Stimulated activated CD4-positive, alpha-beta T cell treated with anti-CD3 and anti-CD28 coated beads, Interleukin-2, amount 100 ng/mL, for 24 hours (primary cell): ENCODE measurements at places on chromosomes 1 and 21.

- no peak for DNase-seq
These were observed 7.2 kb upstream of the RNU1-1 start for GRCh38 chr1:16521288-16521583.

DNA sequence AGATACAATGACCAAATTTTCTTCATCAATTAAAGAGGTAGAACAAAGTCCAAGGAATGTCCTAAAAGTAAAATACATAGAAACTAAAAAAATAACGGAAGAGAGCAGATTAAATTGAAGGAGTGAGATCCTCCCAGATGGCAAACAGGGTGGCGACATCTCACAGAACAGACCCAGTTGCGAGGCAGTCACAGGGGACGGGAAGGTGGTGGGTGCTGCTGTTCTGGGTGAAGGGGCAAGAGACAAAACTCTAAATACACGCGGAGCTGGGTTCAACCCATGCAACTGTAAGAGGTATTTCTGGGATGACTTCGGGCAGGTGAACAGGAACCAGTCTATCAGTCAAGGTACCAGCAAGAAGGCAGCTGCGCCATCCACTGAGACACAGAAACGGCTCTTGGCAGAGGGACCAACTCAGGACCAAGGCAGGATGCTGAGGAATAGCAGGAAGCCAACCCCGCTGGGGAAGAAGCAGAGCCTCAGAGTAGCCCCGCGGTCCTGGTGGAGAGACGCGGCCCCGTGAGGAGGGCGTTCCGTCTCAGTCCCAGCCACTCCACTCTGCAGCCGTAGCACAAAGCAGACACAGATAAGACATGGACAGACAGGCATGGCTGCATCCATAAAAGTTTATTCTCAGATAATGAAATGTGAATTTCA lies 32.2 kb downstream of the WDR4 start:
- no peak for DNase-seq

- DNase-seq = no peak
These were observed 97.8 kb downstream of the SLC45A1 start for GRCh38 chr1:8415526-8416278.

DNA sequence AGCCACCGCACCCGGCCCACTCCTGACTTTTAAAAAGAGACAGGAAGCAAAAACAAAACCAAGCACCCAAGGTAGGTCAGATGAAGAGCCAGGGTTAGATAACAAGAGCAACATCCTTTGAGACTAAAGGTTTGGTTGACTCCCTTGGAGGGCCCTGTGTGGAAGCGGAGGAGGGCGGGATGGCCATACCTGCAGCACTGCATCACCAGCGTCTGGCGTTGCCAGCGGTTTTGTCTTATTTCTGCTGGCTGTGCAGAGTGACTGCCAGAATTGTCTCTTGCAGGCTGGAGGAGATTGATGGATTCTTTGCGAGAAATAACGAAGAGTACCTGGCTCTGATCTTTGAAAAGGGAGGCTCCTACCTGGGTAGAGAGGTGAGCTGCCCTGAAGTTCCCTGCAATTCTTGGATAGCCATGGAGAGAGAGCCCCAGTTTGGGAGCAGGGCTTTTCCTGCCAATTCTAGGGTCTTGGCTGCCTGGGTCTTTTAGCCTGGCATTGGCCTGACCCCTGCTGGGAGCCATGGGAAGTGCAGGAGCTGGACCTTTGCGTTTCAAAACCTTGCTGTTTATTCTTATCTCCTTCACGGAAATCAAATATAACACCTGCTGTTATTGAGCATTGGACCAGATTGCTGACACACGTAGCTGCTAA lies 24.0 kb downstream of the QSOX1 start:
- peak; percentile 76 for DNase-seq

DNA sequence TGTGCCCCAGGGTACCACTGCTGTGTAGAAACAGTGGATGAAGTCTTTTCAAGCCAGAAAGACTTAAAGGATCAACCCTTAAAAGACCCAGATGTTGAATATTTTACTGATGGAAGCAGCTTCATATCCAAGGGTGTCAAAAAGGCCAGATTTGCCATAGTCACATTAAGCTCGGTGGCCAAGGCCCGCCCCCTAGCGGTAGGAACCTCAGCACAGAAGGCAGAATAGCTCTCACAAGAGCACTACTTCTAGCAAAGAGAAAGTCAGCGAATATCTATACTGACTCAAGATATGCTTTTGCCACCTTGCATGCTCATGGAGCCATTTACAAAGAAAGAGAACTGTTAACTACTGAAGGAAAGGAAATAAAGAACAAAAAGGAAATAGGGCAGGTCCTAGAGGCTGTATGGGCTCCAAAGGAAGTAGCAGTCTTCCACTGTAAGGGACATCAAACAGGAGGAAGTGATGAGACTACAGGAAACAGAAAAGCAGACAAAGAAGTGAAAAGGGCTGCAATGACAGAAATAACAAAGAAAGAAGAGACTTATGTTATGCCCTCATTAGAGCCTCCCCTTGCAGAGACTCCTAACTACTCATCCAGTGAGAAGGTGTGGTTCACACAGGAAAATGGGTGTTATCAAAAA lies 90.5 kb downstream of the LIPI start:
- DNase-seq = peak; percentile 30

GRCh38 chr1:180863158-180863775 lies 49.4 kb upstream of the KIAA1614 start:
- no peak for DNase-seq

- DNase-seq = no peak
These were observed 96.4 kb upstream of the RAB3GAP2 start for GRCh38 chr1:220368352-220369265.

DNA sequence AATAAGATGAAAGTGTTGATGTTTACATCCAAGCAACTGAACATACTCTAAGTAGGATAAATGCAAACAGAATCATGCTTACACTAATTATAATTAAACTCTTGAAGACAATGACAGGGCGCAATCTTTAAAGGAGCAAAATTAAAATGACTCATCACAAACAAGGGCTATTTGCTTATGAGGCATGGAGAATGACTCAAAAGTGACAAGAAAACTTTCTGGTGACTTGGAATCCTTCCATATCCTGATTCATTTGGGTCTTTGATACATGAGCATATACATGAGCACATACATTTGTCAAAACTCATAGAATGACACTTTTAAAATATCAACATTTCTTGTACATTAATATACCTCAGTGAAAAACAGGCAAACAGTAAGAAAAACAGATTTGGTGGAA lies 1632.3 kb downstream of the KCNT2 start:
- no peak for DNase-seq

GRCh38 chr1:182392050-182393028 lies 749 bp upstream of the GLUL start:
- peak; percentile 27 for DNase-seq

GRCh38 chr1:178953538-178954324 lies 72.0 kb upstream of the FAM20B start:
- no peak for DNase-seq

DNA sequence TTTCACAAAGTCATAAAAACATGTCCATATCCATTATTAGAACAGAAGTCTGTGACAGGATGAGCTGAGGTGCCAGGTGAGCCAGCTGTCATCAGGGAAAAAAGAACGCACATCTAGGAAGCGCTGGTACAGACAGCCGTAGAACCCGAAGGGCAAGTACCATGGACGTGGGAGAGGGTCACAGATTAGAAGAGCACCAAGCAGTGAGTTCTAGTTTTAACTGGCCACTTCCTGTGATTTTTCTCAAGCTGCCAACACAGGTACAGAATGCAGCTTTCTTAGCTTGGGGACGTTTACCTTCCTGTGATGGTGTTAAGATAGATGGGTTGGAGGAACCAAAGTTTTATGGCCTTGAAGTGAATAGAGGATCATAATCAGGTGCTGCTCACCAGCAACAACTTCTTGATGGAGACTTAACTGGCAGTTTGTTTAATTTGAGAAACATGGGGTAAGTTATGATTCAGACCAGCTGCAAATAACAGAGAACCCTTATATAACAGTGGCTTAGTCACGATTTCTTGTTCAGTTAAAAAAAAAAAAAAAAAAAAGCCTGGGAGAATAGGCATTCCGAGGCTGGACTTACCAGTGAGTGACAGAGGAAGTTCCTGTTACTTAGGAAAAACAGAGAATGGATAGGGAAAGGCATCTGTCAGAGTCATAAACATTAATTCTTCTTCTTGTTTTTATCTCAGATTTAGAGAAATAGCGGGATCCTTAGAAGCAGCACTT lies 30.9 kb downstream of the AGT start:
- no peak for DNase-seq

- DNase-seq = no peak
These were observed 385.6 kb upstream of the ST6GALNAC5 start for GRCh38 chr1:76481672-76482071.

DNA sequence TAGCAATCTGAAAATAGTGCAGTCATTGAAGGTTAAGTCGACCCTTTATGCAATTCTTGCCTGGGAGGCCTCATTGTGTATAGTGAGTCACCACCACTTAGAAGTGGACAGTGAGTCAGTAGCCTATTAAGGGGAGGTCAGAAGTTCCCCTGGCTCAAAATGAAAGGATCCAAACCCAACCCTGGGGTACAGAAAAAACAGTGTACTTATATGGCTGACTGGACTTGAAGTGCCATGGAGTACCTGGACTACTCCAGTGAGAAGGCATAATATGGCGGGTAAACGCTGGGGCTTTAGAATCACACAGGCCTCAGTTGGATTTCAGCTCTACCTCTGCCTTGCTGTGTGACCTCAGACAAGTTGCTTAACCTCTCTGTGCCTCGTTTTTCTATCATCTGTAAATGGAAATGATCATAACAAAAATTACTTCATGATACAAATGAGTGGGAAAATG lies 2.2 kb upstream of the BCL9 start:
- DNase-seq = peak; percentile 35

- DNase-seq = no peak
These were observed 622 bp upstream of the IL6R start for GRCh38 chr1:154404511-154404931.

DNA sequence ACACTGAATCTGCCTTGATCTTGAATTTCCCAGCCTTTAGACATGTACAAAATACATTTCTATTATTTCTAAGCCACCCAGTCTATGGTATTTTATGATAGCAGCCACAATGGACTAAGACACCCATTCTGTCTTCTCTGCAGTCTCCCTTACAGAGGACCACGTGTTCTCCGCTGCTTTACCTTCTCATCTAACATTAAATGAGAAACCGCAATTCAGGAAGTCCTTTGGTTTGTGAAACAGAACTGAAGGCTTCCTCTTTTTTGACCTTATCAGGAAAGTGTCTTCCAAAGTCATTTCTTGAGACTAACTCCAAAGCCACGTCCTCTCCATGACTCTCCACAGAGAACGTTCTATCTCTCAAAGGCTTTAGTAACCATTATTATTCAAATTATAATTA lies 560.1 kb downstream of the OMA1 start:
- no peak for DNase-seq

DNA sequence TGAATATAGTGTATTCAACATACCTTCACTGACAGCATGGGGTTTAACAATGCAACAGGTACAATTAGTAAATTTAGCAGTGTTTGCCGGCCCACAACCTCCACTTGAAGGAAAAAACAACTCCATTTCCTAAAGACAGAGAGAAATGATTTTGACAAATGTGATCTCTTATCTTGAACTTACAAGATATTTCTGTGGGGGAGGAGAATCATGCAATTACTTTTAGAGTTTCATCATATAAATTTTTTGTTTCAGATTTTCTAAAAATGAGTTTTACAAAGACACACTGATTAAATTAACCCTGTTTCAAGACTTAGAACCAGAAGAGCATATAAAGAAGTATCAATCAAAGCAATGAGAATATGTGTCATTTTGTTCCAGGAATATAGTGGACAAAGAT lies 80.3 kb downstream of the NME7 start:
- no peak for DNase-seq

DNA sequence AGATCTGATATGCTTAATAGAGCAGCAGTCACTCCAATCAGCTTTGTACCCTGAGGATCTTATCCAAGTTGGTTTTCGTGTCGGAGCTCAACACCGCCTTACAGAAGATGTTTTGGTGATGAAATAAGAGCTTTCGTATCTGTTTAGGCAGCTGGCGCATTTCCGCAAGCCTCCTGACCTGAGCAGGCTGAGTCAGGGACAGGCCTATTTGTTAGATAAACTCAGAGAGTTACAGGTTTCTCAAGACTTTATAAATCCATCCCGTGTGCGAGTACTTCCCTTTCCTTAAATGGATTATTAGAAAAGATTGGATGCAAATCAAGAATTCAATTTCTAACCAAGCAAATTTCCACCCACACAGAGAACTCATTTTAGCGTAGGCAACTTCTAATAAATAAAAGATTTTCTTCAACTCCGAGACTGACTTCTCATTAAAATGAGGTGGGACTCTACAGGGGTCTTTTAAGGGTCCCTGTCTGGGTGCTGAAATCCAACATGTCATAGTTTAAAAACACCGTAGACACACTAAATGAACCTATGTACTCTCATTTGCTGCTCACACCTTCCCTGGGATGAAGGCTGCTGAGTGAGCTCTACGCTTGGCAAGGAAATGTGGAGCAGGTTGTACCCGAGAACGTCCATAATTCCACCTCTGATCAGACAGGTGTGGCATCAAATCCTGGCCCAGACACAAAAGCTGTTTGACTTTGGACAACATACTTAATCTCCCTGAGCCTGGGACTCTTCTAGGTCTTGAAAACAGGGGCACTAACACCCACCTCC lies 106.9 kb upstream of the F3 start:
- no peak for DNase-seq

DNA sequence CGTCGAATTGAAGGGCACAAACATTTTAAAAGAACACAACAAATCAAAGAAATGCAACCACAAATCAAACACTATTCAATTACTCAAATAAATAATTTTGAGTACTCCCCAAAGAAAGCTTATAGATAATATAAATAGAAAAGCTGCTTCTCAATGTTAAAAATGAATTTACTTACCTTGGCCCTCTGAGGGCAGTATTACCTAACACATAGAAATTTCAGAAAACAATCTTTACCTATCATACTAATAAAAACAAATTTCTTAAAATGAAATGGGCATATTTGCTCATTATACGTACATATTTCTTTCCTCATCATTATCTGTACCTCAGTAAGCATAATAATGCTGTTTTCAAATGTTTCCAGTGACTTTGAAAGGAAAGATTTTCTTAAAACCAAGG lies 141.8 kb downstream of the AKT3 start:
- no peak for DNase-seq

DNA sequence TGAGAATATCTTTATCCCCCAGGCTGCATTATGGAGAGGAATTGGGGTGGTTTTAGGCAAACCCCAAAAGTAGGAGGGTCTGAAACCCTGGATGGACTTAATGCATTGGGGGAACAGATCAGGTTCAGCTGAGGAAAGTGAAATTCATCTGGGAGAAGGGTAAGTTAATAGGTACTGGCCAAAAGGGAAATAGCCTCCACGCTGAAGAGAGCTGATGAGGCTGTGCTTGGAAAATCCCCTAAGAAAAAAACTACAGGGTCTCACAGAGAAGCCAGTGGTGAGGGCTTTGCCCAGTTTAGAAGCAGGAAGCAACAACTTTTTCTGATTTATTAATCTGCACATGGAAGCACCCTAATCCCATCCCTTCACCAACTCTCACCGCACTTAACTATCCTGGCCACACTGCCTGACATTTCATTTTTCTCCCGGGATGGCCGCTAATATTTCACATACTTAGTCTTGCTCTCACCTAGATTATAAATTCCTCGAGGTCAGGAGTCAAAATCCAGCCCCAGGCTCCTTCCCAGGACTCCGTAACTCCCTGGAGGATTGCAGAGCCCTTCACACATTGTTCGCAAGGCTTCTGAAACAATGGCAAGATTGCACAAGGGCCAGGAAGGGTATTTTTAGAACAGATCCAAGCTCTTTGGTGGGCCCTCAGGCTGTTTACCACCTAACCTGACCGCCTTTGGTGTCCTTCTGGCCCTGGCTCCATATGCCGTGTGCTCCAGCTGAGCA lies 60.9 kb upstream of the TARBP1 start:
- no peak for DNase-seq
